Progenitor cell of endocrine pancreas (in vitro differentiated cells): ENCODE measurements at places on chromosomes 7 and 10.

- no peak for DNase-seq
Observed at GRCh38 chr7:7563813-7564212, 2.9 kb upstream of the MIOS start.

- no peak for DNase-seq
Observed at GRCh38 chr7:1914743-1915142, 244.7 kb downstream of the ELFN1 start.

DNA sequence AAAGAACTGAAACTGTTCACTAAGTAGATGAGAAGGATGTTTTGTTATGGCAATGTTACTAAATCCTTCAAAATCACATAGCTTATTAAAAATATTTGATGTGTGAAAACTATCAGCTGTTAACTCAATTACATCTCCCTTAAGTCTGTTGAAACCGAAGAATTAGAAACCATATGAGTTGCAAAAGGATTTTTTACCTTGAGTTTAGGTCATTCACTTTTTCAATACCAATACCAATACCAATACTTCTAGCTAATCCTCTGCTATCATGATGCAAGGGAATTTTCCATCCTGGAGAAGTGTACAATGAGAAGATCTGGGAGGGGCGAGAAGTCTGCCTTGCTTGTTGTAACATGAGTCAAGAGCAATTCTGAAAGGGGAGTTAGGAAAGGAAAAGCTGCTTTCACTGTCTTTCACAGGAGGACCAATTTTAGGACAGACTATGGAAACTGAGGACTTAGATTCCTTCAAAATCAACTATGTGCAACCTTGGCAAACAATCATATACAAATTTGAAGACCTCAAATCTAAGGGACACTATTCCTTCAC, 199.7 kb downstream of the IMMP2L start:
- no peak for DNase-seq

DNA sequence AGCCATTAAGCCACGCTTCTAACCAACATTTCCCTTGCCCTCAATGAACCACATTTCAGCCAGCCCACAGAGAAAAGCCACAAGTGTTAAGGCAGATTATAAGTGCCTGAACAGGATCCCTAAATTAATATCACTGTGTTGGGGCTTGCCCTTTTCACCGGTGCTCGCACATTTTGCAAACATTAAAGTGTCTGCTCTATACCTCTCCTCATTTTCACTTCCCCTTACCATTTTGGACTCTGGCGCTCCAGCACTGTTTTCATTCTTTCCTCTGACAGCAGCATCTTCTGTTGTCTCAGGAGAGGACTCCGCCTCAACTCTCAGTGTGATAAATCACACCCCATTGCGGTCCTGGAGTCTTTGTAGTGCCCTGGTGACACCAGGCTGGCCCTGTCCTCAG, 274.2 kb downstream of the BAMBI start:
- no peak for DNase-seq

- DNase-seq: no peak
Observed at GRCh38 chr10:130998642-130999041, 312.9 kb downstream of the TCERG1L start.

DNA sequence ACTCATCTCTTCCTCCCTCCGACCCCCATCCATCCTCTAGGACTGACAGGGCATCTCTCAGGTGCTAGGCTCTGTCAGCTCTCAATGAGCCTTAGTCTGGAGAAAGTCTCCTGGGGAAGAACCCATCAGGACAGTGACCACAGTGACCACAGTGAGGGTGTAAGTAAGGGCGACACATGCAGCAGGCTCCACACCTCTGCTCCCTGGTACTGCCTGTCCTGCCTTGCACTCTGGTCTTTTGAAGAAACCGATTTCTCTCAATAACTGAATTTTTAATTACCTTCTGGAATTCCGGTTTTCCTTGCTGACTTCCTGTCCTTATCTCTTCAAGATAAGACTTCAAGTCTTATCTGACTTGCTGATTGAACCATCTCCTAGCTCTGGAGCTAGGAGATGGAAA, 190.2 kb downstream of the ACTR3B start:
- DNase-seq: no peak

DNA sequence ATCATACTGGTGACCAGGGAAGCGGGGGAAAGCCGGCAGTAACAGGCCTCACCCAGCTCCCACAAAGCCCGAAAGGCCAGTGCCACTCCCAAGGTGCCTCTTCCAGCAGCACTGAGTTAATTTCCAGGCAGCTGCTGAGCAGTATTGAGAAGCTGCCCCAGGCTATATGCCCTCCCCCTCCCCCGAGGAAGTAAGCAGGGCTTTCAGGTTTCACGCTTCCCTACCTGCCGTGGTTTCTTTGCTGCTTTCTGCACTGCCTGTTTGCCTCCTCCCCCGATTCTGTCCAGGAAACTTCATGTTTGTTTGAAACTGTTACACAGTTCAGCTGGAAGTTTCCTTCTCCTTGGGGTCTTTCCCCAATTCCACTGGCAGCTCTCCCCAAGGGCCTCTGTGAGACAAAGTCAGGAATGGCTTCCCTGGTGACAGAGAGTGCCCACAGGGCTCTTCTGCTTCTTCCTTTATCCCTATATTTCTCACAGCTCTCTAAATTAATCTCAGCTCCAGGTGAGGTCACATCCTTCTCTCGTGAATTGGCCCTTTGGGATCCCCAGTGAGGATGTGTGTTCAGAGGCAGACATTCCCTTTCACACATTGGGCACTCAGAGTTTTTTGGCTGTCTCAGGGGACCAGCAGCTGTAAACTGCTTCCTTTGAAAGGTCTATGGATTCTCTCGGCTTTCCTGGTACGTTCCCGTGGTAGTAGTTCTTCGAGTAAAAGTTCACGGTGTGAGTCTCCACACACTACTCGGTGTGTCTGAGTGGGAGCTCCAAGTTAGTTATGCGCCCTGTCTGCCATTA, 19.4 kb downstream of the C1GALT1 start:
- DNase-seq: no peak
